ENCODE measurements at places on chromosomes 11 and 22. TPM values are rescaled to one million over a fixed set of nuclear protein-coding genes. Genes with fewer than 3 reads are reported as not detected.

DNA sequence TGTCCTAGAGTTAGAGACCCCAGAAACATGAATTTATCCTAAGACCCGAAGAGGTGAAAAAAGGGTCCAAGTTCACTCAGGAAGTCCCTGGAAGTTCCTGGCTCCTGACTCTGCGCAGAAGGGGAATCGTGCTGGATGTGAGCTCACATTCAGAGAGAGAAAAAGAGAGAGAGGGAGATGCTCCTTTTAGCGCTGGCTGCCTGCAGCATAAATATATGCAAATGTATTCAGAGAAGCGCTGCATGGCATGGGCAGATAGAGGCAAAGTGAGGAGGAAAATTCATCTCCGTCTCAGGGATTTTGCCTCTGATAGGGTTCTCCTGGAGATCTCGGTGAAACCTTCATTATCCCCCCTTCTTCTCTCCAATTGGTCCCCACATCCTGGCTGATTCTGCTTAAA is 517.2 kb downstream of the MN1 start:
- DNase-seq, result no peak

DNA sequence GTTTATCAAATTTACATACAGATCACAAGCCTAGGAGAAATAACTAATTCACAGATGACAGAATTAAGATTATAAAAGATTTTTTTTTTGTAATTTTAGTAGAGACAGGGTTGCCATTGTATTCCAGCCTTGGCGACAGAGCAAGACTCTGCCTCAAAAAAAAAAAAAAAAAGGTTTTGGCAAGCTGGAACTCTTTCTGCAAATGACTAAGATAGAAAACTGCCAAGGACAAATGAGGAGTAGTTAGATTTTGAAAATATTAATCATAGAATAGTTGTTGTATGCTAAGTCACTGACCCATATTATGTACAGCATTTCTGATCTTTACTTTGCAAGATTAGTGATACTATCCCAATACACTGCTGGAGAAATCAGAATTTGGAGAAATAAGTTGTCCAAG is 99.2 kb downstream of the C11orf65 start:
- no peak for DNase-seq

- DNase-seq, result no peak
Measured at GRCh38 chr11:123135863-123136446, 59.1 kb downstream of the CLMP start.

DNA sequence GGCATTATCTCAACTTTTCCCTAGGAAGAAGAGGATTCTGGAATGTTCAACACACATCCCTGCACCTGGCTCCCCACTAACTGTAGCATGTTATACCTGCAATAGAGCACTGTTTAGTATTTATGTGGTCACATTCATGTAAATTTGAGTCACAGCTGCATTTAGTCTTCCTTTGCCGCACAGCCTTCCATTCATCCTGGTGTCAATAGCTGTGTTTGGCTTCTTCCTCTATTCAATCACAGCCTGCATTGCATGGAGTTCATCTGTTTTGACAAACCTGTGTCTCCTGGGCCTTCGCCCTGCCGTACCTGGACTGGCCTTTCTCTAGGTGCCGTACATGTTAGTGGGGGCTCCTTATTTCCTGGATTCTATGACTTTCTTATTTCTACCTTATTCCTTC is 4.1 kb upstream of the C22orf39 start:
- no peak for DNase-seq

DDIAS gene
- polyA plus RNA-seq, result 5.2 TPM

SHANK3 gene
- polyA plus RNA-seq, result 13.7 TPM

FAM180B gene
- polyA plus RNA-seq, result 0.50 TPM

DNA sequence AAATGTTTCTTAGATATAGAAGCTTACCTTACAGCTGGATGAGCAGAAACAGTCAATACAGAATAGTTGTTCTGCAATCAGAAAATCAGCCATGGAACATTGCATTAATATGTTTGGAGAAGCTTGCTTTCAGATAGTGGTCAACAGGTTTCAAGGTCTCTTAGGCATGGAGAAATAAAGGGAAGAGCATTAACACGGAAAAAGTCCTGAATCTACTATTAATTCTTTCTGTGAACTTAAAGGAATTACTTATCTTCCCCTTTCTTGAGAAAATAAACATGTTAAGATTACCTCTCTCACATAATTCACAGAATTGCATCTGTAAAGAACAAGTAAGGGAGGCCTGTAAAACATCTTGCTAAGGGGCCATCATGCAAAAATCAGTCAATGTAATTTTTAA is at the start of gene OR5B3:
Gene OR5B3 (minus strand): TSS at position 101 of the 400 bp plus-strand sequence. CDS start 3,465 bp downstream, outside the sequence.
- DNase-seq, result no peak

GRCh38 chr11:81570669-81571068 is 1163.0 kb downstream of the FAM181B start:
- no peak for DNase-seq

DNA sequence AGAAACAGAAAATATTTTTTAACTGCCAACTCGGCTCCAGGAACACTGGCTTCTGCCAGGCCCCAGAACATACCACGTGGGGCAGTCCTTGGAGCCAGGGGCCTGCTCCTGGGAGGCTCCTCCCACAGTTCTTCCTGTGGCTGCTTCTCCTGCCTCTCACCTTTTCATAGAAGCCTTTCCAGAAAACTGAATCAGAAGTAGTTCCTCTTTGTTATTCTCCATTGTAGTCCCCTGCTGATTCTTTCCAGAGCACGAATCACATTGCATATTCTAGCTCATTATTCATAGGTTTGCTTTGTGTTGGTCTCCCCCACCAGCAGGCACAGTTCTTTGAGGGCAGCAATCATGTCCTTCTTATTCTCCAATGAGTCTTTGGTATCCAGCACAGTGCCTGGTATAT is 106.0 kb downstream of the EFCAB6 start:
- DNase-seq, result no peak

- no peak for DNase-seq
Measured at GRCh38 chr22:20324139-20324516, 4.3 kb upstream of the DGCR6L start.

RAG2 gene
- 0.72 TPM for polyA plus RNA-seq

DNA sequence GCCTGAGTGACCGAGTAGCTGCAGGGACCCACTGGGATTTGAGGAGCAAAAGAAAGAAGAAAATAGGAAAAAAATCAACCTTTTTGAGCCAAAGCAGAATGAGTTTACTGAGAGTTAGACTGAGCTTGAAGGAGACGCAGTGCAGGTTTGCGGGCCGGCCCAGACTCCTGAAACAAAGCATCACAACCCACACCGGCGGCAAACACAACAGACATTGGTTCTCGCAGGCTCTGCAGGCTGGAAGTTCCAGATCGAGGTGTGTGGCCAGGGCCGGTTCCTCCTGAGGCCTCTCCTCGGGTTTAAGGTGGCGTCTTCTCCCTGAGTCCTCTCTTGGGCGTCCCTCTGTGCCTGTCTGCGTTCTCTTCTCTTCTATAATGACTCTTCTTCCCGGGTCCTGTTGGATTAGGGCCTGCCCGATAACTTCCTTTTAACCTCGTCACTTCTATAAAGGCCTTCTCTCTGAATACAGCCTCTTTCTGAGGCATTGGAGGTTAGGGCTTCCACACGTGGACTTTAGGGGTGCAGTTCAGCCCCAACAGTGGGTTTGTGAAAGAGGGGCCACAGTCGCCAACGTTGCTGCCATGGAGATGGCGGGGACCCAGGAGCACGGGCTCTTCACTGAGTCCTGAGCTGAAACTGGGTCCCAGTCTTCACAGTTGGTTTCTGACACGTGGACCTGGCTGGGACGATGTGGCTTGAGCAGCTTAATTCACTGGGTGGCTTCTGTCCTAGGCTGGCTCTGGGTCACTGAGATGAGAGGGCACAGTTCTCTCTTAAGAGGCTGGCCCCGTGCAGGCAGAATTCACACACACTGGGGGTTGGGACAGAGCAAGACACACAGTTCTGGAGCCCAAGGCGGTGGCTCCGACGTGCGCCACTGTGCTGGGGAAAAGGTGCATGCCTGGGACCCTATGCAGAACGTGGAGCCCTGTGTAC is 1047.7 kb downstream of the BRD1 start:
- no peak for DNase-seq

MS4A18 gene
- polyA plus RNA-seq, result not detected

NXPE2 gene
- polyA plus RNA-seq, result 0.47 TPM

GRCh38 chr11:61046833-61047232 is 55.5 kb upstream of the CD5 start:
- DNase-seq, result no peak

DNA sequence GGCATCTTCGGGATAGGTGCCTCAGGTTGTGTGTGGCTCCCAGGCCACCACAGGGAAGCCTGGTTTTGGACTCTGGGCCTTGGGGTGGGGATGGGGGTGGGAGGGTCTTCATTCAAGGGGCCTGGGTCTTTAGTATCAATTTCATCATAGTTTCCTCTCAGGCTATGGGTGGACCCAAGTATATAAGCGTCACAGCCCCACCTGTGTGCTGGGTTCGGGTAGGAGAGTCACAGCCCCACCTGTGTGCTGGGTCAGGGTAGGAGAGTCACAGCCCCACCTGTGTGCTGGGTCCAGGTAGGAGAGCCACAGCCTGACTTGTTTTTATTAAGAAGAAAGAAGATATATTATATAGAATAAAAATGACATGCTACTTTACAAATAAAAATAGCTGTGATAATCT is 422.1 kb downstream of the BRD1 start:
- no peak for DNase-seq

DNA sequence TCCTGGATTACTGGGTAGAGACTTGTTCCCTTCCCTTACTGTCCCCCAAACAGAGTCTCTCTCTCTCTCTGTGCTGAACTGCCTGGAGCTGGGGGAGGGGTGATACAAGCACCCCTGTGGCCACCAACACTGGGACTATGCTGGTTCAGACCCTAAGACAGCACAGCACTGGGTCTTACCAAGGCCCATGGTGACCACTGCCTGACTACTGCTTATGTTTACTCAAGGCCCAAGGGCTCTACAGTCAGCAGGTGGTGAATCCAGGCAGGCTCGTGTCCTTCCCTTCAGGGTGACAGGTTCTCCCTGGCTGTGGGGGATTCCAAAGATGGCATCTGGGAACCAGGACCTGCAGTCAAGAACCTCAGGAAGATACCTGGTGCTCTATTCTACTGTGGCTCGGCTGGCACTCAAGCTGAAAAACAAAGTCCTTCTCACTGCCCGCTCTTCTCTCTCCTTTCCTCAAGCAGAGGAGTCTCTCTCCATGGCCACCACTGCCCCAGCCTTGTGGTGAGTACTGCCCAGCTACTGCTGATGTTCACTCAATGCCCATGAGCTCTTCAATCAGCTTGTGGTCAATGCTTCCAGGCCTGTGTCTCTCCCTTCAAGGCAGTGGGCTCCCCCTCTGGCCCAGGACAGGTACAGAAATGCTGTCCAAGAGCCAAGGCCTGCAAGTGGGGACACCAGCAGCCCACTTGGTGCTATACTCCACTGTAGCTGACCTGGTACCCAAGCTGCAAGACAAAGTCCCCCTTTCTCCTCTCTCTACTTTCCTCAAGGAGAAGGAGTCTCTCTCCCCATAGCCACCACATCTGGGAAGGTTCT is 41.8 kb upstream of the SHANK2 start:
- DNase-seq, result no peak

DNA sequence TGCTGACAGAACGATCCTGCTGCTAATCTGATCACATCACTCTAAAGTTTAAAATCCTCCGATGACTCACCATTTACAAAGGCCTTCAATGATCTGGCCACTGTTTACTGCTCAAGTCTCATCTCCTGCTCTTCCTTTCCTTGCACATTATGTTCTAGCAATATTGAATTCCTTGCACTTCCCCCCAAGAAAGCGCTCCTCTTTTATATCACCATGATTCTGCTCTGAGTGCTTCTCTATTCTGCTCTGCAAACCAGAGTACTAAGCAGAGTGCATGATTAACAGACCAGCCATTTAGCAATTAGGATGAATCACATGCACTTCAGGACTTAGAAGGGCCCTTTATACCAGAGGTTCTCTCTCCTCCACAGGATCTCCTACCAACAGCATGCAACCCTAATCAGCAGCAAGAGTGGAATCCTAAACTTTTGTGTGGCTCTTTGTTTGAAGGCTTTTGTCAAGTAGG is 1122.8 kb upstream of the CCDC90B start:
- DNase-seq, result no peak

DNA sequence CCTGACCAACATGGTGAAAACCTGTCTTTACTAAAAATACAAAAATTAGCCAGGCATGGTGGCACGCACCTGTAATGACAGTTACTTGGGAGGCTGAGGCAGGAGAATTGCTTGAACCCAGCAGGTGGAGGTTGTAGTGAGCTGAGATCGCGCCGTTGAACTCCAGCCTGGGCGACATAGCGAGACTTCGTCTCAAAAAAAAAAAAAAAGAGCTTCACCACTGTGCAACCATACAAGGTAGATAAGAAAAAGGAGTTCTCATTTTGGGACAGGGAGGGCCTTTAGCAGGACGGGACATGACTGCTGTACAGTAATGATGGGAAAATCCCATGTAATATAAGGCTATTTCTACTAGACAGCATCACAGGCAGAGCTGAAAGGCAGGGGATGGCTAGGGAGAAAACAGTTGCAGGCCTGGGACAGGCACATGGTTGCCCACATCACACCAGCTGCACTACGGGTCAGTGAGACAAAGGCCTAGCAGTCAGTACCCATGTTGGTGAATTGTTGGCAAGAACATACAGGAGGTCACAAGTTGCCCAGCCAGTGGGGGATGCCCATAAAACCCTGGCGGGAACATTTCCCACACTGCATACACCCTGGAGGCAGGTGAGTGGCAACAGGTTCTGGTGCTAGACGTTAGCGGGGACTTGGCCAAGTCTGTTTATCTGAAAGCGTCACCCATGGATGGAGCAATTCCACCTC is 5.4 kb downstream of the TANGO2 start:
- no peak for DNase-seq

ZFTA gene
- 42.8 TPM for polyA plus RNA-seq

GRCh38 chr11:41579546-41579945 is 120.1 kb upstream of the LRRC4C start:
- no peak for DNase-seq

DENND5A gene
- 99.4 TPM for polyA plus RNA-seq

TPBGL gene
- polyA plus RNA-seq, result 0.14 TPM

DNA sequence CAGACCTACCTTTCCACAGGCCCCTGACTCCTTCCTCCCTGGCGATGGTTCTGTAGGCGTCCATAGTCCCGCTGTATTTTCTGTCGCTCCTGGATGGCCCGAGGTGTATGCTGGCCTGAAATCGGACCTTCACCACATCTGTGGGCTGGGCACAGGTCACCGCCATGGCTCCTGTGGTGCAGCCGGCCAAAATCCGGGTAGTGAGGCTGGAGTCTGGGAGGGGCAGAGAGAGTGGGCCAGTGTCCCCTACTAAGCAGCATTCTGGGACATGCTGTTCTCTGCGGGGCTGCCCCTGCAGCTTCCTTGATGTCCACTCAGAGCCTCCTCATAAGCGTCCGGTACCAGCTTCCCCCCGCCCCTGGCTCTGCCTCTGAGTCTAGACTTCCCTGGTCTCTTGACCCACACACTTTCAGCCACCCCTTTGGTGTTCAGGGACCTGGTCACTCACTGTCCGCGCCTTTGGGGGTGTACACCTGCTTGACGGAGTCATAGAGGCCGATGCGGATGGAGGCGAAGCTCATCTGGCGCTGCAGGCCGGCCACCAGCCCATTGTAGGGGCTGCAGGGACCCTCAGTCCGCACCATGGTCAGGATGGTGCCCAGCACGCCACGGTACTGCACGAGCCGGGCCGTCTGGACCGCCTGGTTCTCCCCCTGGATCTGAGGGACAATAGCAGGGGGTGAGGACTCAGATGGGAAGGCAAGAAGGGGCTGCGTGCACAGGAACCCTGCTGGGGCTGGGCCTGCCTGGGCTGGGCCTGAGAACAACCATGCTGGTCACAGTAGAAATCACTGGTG is 3.0 kb downstream of the UCP3 start:
- no peak for DNase-seq
